ENCODE measurements at places on chromosomes 7 and 10. TPM values are rescaled to one million over a fixed set of nuclear protein-coding genes. Genes with fewer than 3 reads are reported as not detected.

Gene LBX1
- not detected for total RNA-seq

Gene GPR22
- not detected for total RNA-seq

Gene PCGF6
- 18.6 TPM for total RNA-seq

Gene KDM7A
- total RNA-seq, result 23.8 TPM

Gene HMX2
- not detected for total RNA-seq

Gene ELMO1
- total RNA-seq, result 15.3 TPM

Gene CRPPA
- total RNA-seq, result 2.7 TPM

Gene ELN
- total RNA-seq, result 198 TPM

Gene MAGI2
- total RNA-seq, result 22.2 TPM

Gene AZGP1
- not detected for total RNA-seq

Gene GIMAP8
- not detected for total RNA-seq
